Sciatic nerve (tissue), 2 donors: ENCODE measurements at places on chromosomes 2 and 18. TPM values are rescaled to one million over a fixed set of nuclear protein-coding genes. Genes with fewer than 3 reads are reported as not detected.

DNA sequence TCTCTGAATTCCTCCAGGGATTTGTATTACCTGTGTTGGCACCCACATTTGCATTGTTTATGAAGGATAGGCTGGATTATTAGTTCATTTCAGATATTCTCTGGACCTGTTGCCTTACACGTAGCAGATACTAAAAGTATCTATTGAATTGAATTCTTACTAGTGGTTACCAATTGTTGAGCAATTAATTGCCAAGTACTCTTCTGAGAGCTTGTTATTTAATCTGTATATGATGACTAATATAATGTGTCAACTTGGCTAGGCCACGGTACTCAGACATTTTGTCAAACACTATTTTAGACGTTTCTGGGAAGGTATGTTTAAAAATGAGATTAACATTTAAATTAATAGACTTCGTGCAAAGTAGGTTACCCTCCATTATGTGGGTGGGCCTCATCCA, 2.5 kb upstream of the SPP2 start:
- no peak for DNase-seq

GRCh38 chr2:120740375-120740764, 4.7 kb downstream of the GLI2 start:
- no peak for DNase-seq

DNA sequence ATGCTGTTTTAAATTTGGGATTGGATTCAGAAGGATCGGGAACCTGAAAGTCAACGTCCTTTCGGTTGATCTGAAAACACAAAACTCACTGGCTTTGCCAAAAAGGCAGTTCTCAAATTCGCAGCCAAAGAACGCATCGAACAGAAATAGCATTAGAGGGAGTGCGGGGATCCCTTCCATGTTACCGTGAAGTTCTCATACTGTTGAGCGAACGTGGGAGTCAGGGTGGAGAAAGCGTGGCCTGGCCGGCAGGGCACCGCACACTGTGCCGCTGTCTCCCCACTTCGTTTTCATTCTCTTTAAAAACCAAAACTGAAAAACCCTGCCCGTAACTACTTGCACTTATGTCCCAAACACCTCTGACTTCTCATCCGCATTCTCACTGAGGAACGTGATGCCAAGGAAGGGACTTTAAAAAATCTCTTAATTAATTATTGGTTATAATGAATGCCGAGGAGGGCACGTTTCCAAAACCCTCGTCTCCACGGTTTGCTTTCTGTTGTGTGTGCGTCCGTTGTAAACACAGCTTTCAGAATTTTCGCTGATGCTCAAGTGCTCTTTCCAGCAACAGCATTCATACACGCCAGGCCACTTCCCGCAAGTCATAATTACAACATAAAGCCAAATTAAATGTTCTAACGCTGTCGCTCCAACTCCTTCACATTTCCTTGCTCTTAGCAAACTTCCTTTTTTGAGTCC, 60.9 kb upstream of the TWIST2 start:
- no peak for DNase-seq

- DNase-seq = no peak
Measured at GRCh38 chr2:150601280-150602038, 114.0 kb upstream of the RND3 start.

DNA sequence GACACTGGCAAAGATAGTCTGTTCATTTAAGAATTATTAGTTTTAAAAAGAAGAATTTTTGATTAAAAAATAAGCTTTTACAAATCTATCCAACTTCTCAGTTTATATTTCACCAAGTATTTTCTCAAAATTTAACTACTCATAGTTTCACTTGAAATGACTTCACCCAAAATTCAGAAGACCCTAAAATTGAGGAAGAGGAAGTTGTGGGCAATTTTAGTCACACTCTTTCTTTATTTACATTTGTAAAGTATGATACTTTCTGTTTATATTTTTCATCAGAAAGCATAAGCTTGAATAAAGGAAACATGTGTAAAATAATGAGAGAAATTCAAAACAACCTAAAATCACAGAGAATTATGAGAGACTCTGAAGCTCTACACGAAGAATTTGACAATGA, 278.8 kb upstream of the MEIS1 start:
- no peak for DNase-seq

- DNase-seq = peak; percentile 39
Measured at GRCh38 chr18:78727877-78728783, 251.5 kb upstream of the SALL3 start.

STPG4 gene
- total RNA-seq = 0.89 TPM

MERTK gene
- 18.9 TPM for total RNA-seq

DSG2 gene
- 10.8 TPM for total RNA-seq

SLC9A4 gene
- total RNA-seq = not detected

MAP3K19 gene
- 0.09 TPM for total RNA-seq
